ENCODE measurements at places on chromosomes 11 and 22.

GRCh38 chr22:42621505-42622002 is 6.9 kb upstream of the POLDIP3 start:
- DNase-seq = peak; percentile 56

DNA sequence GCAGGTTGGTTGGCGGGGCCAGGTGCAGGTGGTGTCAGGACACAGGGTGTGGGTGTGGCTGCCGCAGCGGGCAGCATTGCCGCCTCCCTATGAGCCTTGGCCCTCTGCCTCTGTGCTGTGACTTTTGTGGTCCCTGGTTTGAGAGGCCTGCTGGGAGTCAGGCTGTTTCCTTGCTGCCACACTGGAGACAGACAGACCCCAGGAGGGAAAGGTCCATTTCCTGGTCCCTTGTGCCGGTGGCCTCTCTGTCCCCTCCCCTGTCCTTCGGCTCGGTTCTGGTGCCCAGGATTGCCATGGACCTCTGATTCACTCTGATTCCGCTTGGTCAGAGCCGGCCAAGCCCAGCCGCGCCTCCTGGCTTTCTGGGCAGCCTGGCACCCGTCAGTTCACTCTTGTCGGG is 196.9 kb downstream of the TBC1D22A start:
- DNase-seq = no peak

GRCh38 chr11:110734790-110735189 is 22.6 kb upstream of the ARHGAP20 start:
- DNase-seq = no peak

- no peak for DNase-seq
Observed at GRCh38 chr11:11442791-11443190, 89.7 kb upstream of the CSNK2A3 start.

- peak; percentile 36 for DNase-seq
Observed at GRCh38 chr11:2885017-2885677, 428 bp downstream of the CDKN1C start.

DNA sequence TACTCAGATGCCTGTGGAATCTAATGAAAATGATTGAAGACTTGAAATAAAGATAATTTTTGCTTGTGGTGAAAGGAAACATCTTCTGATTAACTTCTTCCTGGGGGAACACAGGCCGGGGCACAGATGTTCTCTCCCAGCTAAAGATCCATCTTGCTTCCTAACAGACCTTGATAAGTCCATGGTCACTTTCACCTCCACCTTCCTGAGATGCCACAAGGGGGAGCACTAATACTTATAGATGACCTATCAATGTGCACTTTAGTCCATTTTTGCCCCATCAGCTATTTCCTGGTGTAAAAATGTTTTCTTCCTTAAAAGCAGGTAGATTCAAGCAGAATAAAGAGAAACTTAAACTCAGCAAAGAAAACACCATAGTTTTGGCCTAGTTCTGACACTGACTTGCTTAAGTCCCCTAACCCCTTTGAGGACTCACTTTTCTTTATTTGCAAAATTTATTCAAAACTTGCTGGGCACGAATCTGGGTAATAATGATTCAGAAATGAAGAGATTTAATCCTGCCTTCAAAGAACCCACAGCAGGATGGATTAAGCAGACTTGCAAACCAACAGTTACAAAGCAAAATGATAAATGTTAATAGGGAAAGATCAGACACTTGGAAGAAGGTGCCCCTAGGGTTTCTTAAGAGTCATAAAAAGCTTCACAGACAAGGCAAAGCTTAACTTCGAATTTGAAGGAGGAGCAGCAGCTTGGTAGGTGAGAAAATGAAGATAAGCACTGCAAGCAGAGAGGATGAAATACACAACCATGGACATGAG is 158.7 kb downstream of the RAB38 start:
- peak; percentile 43 for DNase-seq

GRCh38 chr11:121029153-121029552 is 5.3 kb downstream of the TBCEL start:
- DNase-seq = no peak

- DNase-seq = no peak
Observed at GRCh38 chr11:122270535-122270934, 154.5 kb upstream of the BLID start.

- peak; percentile 91 for DNase-seq
Observed at GRCh38 chr11:65662799-65663638, at the start of gene RELA. Gene RELA (minus strand): TSS chr11:65662916. CDS start chr11:65662832, 84 bp downstream.

DNA sequence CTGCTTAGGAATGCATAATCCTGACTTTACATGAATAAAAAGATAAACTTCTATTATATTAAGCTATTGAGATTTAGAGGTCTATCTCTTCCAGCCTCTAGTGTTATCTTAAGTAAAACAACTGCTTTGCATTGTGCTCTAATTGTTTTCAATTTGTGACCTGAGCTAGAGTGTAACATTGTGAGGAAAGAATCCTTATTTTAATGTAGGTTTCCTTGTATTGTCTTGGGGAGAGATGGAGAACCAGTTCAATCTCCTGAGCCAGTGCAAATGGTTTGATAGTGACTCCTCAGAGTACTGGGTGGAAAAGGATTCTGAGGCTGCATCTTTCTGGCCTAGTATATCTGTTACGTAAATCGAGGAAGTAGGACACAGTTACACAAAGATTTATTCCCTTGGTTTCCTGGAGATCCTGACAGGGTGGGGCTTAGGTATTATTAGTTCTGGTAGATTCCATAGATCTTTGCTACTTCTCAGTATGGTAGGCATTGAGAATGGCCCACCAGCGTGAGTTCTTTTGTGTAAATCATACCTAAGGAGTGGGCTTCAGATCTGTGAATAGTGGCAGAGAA is 683.5 kb upstream of the CCDC179 start:
- DNase-seq = no peak

- DNase-seq = no peak
Observed at GRCh38 chr11:114501901-114502300, 57.8 kb downstream of the NXPE1 start.

GRCh38 chr11:117815262-117815803 is 9.2 kb downstream of the FXYD2 start:
- peak; percentile 63 for DNase-seq

DNA sequence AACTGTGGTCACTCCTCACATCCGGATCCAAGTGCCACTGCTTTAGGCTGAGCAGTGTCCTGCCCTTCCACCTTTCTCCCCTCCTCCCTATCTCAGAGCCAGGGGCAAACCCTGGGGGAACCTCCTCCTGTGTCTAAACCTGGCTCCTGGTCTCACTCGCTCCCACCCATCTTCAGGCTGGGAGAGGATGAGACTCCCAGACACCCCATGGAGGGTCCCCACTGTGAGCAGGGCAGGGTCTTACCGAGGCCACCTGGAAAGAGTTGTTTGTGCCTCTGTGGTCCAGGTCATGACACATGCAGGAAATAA is 93.6 kb downstream of the PDE2A start:
- DNase-seq = peak; percentile 4

- no peak for DNase-seq
Observed at GRCh38 chr11:90630176-90630575, 407.3 kb upstream of the CHORDC1 start.

DNA sequence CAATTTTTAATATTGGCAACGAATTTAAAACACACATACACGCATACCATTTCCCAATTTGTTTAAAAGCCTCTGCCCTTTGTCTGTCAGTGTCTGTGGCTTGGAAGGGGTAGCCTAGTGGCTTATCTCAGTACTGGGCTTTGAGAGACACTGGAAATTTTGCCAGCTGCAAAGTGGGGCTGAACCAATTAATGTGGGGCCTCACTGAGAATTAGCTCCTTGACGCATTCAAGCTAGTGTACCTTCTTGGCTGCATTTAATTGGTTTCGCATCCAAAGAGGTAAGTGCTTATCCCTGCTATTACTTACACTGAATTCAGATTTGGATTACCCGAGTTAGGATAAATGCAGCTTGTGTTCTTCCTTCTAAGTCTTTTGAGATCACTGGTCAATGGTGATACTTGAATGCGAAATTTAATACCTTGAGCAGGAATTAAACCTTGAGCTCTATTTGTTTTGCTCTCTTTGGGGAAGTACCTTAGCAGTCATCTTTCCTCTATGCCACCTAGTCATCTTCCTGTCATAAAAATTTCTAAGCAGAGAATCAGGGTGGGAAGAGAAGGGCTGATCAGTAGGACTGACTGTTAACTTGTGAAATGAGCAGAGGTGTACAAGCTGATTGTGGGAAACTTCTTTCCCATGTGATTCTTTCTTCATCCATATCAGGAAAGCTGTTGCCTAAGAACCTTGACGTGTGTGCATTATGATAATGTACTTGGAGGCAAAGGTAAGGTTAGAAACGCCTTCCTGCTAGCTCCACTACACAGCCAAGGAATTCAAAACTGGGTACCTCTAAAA is 187.7 kb upstream of the E2F8 start:
- DNase-seq = no peak

GRCh38 chr11:36500315-36500721 is 9.8 kb downstream of the TRAF6 start:
- DNase-seq = no peak

DNA sequence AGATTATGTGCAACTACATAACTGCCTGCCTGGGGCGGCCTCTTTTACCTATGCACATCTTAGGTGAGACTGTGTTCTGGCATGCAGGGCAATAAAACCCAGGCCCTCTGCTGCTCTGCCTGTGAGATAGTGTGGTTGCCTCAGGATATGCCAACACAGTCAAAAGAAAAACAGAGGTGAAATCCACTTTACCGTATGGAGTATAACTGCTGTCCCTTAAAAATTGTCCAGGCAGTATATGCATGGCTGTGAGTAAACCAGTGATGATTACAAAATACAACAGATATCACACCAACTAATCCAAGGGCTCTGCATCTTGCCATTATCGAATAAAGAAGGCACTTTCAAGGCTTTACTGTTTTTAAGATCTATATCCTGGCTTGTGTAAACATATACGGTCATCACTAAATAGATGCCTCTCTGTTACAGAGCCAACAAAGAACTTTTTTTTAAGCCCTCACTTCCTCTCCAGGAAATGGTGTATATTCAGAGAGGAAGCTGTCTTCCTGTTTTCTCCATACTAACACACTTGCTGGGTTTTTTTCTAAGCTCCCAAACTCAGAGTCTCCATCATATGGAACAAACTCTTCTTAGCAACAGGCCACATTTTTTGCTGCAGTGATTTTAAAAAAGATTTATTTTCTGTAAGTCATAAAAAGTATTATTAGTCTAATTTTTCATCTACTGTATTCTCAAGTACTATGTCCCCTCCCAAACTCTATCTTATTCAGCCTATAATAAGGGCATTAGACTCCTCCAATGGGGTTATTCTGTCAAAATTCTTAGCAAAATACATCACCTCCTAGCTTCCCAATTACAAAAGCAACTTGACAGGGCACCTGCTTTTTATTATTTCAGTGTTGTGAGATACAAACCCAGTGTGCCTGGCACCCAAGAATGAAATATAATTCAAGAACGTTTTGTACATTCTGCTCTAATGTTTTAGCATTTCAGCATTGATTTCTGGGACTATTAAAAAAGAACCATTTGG is 135.2 kb downstream of the MAML2 start:
- no peak for DNase-seq

DNA sequence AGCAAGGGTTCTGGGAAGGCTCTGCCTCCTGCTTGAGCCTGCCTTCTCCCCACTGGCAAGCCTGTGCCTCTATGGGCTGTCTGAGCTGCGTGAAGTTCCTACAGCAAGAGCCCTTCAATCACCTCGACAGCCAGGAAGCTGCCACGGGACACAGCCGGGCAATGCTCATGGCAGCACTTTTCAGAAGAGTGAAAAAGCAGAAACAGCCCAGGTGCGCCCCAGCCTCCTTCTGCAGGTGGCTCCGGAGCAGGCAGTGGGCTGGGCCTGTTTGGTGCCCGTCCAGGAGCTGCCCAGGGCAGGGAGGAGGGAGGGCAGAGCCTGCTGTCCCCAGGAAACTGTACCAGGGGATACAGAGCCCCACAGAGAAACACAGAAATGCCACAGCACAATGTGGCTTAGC is 24.6 kb upstream of the COMT start:
- DNase-seq = no peak

GRCh38 chr11:35236667-35237003 is 97.7 kb downstream of the CD44 start:
- no peak for DNase-seq

DNA sequence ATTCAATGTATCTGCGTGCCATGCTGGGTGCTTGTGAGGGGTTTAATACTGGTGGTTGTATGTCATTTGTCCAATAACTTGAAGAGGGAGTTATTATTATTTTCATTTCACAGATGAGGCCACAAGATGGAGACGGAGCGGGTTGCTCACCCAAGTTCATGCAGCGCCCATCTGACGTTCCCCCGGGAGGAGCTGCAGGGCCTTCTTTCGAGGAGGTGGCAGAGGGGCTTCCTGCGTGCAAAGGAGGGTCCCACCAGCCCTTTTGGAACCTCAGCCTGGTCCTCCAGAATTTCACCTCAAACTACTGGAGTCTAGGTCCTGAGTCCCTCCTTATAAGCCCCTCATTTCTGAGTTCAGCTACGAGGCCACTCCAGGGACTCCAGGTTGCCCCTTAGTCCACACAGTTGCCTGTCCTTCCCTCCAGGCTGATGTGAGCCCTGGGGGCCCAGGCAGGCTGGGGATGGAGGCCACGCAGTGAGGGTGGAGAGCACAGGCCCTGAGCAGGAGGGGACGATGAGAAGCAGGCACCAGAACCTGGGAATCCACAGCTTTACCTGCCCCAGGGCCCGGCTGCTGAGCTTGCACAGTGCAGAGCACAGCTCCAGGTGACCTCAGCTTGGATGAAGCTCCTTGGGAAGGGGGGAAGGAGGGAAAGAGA is 2.9 kb upstream of the VSIG10L2 start:
- no peak for DNase-seq

DNA sequence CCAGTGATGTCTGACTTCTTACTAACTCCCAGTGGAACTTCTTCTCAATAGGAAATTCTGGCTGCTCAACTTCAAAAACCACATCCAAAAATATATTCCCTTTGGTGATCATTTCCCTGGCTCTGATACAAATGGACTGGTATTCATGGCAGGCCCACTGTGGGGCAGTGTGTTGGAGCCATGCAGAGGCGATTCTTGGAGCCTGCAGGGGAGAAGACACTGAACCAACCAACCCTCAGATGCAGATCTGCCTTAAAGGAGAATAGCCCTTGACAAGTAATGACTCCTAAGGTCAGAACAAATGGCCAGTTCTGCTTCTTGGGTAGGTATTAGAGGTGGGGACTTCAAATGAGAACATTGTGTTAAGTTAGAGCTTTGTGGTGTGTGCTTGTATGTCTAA is 12.2 kb downstream of the OR4D9 start:
- no peak for DNase-seq

DNA sequence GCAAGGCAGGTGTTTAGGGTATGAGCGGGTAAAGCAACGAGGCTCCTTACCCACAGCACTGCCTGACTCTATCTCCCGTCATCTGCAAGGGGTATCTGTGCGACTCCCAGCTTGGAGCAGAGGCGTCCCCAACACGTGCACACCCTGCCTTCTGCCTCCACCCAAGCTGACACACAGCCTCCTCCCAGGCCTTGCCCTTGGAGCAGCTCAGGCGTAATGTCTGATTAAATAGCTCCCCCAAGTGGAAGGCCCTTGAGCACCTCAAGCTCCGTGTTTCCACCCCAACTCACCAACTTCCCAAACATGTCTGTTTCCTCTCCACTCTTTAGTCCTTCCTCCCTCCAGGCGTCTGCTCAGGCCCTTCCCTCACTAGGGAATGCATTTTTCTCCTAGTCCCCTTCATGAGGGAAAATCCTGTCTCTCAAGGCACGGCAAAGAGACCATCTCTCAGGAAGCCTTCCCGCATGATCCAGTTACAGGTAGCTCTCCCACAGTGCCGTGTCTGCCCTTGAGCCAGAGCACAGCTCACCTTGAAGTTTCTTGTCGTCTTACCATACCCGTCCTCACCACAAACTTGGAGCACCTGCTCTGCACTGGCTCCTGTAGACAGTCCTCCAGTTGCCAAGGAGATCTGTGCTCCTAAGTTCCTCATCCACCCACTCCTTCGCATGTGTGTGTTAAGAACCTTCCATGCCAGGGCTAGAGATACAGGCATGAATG is 15.8 kb downstream of the CYB5R2 start:
- DNase-seq = no peak

All from activated CD8-positive, alpha-beta memory T cell treated with anti-CD3 and anti-CD28 coated beads, Interleukin-2, amount 50 U/mL, for 4 hours (primary cell).